ENCODE measurements at places on chromosomes 13 and 19. TPM values are rescaled to one million over a fixed set of nuclear protein-coding genes. Genes with fewer than 3 reads are reported as not detected.

DNA sequence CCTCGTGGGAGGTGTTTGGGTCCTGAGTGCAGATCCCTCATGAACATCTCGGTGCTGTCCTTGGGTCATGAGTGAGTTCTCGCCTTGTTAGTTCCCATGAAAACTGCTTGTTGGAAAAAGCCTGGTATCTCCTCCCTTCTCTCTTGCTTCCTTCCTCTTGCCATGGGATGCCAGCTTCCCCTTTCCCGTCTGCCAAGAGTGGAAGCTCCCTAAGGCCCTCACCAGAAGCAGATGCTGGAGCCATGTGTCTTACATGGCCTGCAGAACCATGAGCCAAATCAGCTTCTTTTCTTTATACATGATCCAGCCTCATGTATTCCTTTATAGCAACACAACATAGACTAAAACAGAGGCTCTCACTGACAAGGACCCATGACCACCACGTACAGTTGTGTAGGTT lies 8.2 kb downstream of the ADGRE2 start:
- no peak for DNase-seq

DNA sequence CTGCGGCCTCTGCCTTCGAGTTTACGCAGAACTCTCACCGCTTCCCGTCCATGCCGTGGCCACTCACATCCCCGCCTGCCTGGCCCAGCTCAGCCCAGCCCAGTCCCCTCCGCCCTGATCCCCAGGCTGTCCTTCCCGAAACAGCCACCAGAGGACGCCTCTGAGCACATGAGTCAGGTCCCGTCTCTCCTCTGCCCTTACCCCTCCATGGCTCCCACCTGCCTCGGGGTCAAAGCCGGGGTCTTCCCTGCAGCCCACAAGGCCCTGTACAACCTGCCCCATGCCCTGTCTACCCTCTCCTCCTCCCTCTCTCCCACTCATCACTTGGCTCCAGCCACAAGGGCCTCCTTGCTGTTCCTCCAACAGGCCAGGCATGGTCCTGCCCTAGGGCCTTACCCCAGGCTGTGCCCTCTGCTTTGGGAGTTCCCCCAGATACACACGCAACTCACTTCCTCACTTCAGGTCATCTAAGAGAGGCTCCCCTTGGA lies 8.1 kb upstream of the SEMA6B start:
- peak; percentile 68 for DNase-seq

- DNase-seq = peak; percentile 72
These were observed 24.6 kb downstream of the SPC24 start for GRCh38 chr19:11130824-11131455.

- no peak for DNase-seq
These were observed 1.3 kb upstream of the ATP4B start for GRCh38 chr13:113659337-113659736.

DNA sequence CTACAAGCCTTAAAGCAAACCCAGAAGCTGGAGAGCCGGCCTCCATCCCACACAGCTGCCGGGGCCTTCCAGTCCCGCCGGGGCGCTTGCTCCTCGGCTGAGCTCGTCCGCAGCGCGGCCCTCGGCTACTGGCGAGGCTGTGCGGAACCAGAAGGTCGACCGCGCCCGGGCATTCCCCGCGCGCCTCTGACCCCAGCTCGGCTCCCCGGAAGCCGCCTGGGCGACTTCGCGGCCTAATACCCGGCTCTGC lies 863 bp downstream of the ANKRD10 start:
- no peak for DNase-seq

GRCh38 chr13:45100573-45101262 lies 19.6 kb upstream of the GTF2F2 start:
- DNase-seq = no peak

DNA sequence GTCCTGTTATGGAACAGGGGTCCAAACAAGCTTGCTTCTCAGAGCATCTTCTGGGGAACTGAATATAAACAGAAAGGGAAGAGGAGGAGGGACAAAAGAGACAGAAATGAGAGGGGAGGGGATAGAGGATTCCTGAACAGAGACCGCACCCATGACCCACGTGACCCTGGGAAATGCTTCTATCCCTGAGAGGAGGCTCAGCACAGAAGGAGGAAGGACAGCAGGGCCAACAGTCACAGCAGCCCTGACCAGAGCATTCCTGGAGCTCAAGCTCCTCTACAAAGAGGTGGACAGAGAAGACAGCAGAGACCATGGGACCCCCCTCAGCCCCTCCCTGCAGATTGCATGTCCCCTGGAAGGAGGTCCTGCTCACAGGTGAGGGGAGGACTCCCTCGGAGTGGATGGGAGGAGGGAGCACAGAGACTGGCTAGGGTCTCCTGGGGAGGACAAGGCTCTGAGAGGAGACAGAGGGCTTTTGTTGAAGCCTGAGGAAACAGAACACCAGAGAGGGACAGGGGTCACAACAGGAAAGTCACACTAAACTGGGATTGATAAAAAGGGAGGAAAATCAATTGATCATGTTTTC lies at the start of gene CEACAM6:
Gene CEACAM6 (plus strand): TSS at position 203 of the 586 bp plus-strand sequence. CDS start 109 bp downstream, at position 312.
- no peak for DNase-seq

GRCh38 chr19:45935267-45935666 lies 20.7 kb upstream of the NANOS2 start:
- DNase-seq = no peak

ANGPTL4 gene
- total RNA-seq = 5.0 TPM

DNA sequence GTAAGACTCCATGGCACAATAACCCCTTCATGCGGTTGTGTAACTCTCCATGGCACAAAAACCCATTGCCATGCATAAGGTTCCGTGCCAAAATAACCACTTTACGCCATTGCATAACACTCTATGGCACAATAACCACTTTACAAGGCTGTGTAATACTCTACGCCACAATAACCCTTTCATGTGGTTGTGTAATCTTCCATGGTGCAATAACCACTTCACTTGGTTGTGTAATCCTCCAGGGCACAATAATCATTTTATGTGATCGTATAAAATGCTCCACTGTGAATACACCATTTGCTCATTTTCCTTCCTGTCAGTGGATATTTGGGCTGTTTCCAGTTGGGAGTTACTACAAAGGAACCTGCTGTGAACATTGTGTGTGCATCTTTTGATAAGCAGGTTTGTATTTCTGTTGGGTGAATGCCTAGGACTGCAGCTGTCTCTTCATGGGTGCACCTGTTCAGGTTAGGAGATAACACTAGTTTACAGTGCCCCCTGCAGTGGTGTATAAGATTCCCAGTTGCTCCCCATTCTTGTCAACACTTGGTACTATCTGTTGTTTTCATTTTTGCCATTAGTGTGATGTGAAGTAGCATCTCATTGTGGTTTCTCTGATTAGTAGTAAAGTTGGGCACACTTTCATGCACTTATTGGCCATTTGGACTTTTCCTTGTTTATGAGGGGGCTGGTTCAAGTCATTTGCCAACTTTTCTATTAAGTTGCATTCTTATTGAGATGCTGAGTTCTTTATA lies 21.1 kb upstream of the ZSCAN18 start:
- DNase-seq = no peak

DNA sequence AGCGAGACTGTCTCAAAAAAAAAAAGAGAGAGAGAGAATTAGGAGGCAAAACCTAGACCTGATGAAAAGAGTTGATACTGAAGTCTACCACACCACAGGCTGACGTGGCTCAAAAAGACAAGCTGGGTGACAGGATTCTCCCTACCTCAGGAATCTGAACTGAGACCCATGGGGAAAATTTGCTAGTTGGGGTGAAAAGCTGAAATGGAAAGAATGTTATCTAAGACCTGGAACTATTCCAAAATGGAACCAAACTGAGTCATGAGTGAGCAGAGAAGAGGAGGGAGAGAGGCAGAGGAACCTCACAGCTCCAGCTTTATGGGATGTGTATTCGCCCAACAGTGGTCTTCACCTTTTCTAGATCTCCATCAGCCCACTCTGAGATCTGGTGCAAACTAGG lies 11.7 kb downstream of the SMG9 start:
- DNase-seq = no peak

DNA sequence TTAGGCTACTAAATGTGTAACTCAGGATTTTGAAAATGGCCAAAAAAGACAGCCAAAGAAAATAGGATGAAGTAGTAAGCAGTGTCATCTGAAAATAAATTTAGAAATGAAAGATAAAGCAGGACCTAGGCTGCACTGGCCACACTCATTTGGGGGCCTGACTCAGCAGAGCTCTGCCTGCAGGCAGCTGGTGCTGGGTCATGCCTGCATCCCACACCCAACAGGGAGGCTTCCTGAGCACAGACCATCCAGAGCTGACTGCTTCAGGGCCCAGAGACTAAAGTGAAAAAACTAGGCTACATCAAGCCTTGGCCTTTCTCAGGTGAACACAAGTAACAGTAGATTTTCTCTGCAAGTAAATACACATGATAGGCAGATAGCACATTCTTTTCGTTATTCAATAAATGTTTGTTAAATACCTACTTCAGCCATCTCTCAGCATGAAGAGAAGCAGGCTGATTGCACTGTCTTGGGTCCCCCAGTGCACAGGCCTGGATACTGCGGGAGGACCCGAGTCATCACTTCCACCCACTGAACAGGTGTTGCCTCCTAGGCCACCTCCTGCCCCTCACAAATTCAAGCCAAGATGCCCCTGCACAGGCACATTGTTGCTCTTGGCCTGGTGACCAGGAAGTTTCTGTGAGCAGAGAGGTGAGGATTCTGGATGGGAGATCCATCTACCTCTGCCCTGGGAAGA lies 284.0 kb downstream of the OXGR1 start:
- DNase-seq = no peak

- peak; percentile 5 for DNase-seq
These were observed 846 bp downstream of the ZNF790 start for GRCh38 chr19:36837176-36837905.

ITGBL1 gene
- total RNA-seq = not detected

- DNase-seq = no peak
These were observed 327.0 kb downstream of the UQCRFS1 start for GRCh38 chr19:28885965-28886364.

GRCh38 chr13:51999921-52000320 lies 11.3 kb downstream of the ATP7B start:
- no peak for DNase-seq

- DNase-seq = no peak
These were observed 151.9 kb downstream of the LACC1 start for GRCh38 chr13:44031555-44031954.

KLHL1 gene
- not detected for total RNA-seq

GRCh38 chr19:29533578-29534544 lies 8.1 kb downstream of the VSTM2B start:
- DNase-seq = no peak
